ENCODE measurements at places on chromosomes 2 and 18.

DNA sequence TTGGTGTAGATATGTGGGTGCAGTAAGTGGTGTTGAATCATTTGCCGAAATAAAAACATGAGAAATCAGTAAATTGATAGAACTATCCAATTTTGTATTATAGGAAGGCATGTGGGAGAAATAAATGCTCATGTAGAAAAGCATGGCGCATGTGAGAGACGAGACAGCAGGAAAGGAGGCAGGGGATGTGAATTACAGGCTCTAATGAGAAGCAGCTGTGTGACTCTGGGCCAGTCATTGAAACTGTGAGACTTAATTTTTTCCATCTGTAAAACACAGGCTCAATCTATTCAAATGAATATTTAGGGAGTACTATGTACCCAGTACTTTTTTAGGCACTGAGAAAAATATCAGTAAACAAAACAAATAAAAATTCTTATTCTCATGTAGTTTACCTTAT lies 42.6 kb upstream of the MAP3K20 start:
- no peak for DNase-seq

DNA sequence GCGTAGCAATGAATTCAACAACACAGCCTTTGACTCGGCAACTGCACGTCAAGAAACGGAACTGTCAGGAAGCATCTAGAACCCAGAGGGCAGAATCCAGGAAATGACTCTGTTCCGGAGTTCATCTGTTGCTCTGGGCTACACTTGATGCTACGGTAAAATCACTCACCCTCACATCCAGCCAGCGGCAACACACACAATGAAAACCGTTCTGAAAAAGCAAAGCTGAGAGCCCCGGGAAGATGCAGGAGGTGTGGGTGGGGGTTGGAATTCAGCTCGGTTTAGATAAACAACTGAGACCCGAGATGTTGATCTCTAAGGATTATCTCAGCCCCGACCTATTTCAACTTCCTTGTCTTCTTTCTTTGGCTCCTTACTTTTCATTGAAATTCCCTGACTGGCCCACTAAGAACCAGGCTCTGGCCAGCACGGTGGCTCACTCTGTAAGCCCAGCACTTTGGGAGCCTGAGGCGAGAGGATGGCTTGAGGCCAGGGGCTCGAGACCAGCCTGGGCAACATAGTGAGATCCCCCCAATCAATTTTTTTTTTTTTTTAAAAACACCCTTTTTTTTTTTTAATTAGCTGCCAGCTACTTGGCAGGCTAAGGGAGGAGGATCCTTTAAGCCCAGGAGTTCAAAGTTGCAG lies 13.3 kb upstream of the RAB17 start:
- peak; percentile 47 for DNase-seq

DNA sequence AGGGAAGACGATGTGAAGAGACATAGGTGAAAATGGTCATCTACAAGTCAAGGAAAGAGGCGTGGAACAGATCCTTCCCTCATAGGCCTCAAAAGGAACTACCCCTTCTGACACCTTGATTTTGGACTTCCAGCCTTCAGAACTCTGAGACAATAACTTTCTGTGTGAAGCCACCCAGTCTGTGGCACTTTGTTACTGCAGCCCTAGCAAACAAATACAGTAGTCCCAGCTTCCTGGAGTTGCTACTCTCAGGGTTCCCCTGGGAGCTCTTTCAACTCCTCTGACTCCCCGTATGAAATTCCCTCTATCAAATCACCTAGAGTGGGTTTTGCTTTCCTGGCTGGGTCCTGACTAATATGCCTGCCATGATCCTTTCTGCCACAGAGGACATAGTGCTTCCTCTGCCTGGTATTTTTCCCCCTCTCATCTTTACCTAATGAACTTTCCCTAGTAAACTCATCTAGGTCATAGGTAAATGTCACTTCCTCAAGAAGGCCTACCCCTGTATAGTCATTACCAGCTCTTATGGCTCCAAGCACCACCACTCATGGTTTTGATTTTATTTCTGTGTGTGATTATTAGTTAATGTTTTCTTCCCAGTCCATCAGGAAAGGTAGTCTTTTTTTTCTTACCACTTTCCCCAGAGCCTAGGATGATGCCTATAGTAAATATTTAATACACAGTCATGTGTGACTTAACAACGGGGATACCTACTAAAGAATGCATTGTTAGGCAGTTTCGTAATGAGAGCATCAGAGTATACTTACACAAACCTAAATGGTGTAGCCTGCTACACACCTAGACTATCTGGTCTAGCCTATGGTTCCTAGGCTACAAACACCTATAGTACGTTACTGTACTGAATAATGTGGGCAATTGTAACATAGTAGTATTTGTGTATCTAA lies 111.5 kb upstream of the LGALSL start:
- DNase-seq = no peak

- no peak for DNase-seq
Measured at GRCh38 chr2:110674620-110675555, 3.0 kb downstream of the BUB1 start.

Data from activated naive CD4-positive, alpha-beta T cell treated with Interleukin-2 at 50 U/mL for 16 hours (primary cell).